ENCODE measurements at places on chromosomes 3 and 15.
A peak's percentile ranks its signal among the peaks of the same experiment; 100 is the strongest.

GRCh38 chr3:45950686-45951600 is 7.7 kb downstream of the CXCR6 start:
- no peak for DNase-seq

DNA sequence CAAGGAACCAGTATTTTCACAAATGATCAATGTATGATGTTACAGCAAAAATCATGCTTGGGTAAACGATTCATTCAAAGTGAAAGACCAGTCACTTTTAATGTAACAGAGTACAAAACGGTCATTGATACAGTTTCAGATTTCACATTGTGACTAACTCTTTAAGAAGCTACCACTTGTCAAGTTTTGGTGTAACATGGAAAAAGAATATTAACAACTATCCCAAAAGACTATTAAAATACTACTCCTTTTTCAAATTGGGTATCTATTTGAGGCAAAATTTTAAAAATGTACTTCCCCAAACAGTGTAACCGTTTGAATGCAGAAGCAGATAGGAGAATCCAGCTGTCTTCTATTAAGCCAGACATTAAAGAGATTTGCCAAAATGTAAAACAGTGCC is 31.7 kb downstream of the AKAP13 start:
- DNase-seq = no peak

GRCh38 chr3:61600195-61600594 is 38.8 kb downstream of the PTPRG start:
- DNase-seq = no peak

DNA sequence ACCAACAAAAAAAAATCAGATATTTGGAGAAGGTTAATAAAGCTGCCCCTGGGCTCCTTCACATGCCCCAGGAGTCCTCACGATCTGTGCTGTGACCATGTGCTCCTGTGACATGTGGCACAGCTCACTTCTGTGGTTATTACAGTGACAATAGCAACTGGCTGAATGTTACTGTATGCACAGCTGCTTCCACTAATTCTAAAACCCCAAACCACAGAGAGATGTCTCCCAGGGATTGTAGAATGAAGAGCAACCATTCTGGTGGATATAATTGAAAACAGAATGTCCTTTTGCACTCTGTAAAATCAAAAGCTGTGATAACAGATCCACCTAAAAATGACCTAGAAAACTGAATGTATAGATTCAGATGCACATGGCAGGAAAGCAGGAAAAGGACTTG is 489.2 kb upstream of the CNTN4 start:
- DNase-seq = no peak

DNA sequence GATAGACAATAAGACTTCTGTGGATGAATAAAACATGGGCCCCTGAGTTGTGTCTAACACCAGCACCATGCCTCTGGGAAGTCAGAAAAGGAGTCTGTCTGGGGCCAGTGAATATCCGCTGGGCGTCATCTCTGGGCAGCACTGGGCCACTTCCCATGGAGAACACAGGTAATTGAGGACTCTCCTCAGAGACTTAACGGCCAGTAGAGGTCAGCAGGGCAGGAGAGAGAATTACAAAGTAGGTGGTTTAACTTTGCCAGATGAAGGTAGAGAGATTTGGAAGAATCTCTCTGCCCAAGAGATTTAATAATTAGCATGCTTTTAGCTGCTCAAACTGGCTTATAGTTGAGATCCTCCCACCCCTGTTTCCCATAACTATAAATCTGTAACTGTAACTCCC is 65.7 kb downstream of the OCA2 start:
- DNase-seq = no peak

GRCh38 chr3:113287111-113287802 is 75.9 kb downstream of the BOC start:
- no peak for DNase-seq

GRCh38 chr3:119230071-119230470 is 10.6 kb downstream of the B4GALT4 start:
- DNase-seq = no peak

- DNase-seq = no peak
These were observed 304.0 kb downstream of the UACA start for GRCh38 chr15:70459312-70459711.

DNA sequence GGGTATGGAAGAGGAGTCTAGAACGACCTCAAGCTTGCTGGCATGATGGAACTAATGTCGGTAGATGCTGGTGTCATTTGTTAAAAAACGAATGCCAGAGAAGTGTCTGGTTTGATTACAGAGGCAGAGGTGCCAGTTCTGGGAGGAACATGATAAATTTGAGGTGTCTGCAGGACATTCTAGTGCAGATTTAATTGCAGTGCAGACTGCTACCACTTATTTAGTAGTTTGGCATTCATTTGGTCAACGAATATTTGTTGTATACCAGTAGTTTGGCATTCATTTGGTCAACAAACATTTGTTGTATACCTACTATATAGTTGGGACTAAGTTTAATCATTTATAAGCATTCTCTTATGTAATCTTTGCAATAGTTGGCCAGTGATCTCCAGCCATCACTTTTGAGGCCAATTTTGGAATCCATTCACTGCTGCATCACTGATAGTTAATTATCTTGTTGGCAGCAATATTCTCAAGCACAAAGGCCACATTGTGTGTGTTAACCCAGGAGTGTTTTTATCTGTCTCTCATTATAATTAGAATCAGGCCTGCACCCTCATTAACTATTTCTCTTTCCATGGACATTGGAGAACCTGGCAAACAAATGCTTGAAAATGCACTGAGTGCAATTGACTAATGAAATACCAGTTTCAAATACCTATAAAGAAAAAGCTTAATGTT is 19.5 kb upstream of the TGFBR2 start:
- DNase-seq = no peak

GRCh38 chr3:55486101-55486856 is 827 bp downstream of the WNT5A start:
- no peak for DNase-seq

DNA sequence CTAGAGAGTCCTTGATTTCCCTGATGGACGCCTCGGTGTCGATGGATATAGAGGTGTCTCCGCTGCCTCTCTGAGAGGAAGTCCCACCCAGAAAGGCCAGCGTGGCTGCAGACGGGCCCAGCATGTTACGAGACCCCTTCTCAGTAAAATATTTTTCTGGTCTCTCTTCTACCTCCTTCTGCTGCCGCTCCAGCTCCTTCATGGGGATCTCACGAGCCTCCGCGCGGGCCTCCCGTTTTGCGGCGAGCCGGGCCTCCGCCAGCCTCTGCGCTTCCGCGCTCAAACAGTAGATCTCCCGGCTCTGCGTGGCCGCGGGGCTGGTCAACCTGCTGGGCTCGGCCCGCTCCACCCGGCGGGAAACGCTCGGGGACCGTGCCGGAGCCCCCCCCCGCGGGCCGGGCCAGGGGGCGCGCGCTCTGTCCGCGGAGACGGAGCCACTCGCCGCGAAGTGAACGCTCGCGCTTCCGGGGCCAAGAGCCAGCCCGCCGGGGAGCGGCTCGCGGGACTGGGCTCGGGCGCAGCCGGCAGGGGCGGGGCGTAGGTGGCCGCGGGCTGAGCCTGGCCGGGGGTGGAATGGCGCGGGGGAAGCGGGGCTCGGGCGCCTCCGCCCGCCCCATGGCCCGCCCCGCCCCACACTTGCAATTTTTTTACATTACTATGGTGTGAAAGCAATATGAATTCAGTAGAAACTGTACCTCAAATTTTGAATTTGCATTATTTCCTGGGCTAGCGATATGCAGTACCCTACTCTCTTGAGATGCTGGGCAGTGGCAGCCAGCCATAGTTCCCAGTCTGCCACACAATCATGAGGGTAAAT is 10.2 kb upstream of the KCNMB3 start:
- DNase-seq = peak; percentile 59

- no peak for DNase-seq
These were observed 52.0 kb upstream of the CTSH start for GRCh38 chr15:78996894-78997275.

DNA sequence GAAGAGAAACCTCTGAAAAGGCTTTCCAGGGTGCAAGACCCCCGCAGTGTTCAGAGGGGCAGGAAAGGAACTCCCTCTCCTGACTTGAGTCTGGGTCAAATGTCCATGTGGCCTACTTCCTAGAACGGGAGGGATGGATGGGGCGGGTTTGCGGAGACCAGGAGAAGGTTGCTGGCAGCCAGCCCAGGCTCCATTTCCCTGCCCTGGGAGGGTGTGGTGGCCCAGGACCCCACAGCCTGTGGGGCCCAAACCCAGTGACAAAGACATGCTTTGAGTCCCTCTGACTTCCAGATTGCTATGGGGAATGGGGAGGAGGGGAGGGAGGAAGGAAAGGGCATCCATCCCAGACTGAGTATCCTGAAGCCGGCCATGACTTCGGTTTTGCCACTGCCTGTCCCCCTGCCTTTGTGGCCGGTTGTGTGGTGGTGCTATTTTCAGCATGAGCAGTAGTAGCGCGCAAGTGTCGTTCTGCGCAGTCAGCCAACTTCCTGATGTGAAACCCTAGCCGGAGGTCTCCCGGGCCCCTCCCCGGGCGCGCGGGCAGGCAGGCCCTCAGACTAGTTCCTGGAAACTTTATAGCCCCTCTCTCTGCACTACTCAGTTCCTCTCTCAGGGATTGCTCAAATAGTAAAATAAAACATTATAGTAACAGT is 24.4 kb downstream of the MAGEF1 start:
- DNase-seq = no peak

DNA sequence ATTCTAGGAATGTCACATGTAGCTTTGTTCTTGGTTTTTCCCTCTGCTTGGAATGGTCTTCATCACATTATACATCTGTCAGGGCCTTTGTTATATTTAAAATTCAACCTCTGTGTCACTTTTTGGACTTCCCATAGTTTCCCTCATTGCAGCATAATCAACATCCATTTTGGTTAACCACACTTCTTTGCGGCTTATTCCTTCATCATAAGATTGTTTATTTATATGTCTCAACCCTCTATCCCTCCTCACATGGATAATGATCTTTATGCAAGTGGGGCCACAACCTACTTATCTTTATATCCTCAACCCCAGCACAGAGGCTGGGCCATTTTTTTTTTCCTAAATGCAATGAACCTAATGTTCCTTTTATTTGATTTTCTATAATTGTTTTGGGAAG is 260.0 kb upstream of the THBS1 start:
- DNase-seq = no peak

- no peak for DNase-seq
These were observed 15.0 kb upstream of the DAG1 start for GRCh38 chr3:49454898-49455681.
